ENCODE measurements at places on chromosomes 16 and 17. TPM values are rescaled to one million over a fixed set of nuclear protein-coding genes. Genes with fewer than 3 reads are reported as not detected.

DNA sequence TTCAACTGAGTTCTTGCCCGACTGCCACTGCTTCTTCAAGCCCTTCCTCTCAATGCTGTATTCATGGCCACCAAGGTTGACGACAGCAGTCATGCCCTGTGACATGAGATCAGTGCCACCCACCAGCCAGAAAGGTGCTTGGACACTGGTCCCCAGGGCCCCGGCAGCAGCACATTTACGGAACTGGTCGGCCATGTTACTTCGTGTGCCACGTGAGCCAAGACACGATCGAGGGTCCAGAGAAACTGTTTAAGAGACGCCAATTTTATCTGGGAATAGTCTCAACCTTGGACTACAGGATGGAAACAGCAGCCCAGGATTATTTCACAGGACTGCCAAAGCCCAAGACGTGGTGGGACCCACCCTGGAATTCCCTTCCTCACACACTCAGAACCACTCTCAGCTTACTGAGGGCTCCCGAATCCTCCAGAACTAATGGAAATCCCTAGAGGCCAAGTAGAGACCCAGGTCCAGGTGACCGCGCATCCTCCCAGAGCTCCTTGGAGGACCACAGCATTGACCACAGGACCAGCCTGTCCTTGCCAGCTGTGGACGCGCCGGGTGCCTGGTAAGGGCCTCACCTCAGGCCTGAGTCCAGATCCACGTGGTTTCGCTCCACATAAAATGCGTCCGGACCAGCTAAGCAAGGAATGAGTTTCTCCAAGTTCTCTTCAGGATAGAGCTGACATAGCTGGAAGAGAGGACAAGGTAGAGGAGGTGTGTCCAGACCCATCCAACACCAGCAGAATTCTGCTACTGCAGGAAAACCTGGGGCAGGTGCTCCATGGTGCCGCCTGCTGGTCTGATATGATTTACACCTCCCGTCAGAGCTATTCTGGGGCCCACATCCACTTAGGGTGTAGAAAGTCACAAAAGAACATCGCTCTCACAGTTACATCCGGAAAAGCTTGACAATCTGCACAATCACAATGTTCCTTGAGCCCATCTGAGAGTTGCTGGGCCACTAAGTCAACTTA lies 28.2 kb downstream of the MAP1LC3B start:
- H3K27ac ChIP-seq = no peak overlapping the region
- peaks cover 3% of the 10 kb centered on the region for H3K36me3 ChIP-seq
- H3K4me1 ChIP-seq = no peaks in the 10 kb centered on the region
- no peak for DNase-seq
- no peak overlapping the region for H3K4me3 ChIP-seq
- H3K27me3 ChIP-seq = no peaks in the 10 kb centered on the region

DNA sequence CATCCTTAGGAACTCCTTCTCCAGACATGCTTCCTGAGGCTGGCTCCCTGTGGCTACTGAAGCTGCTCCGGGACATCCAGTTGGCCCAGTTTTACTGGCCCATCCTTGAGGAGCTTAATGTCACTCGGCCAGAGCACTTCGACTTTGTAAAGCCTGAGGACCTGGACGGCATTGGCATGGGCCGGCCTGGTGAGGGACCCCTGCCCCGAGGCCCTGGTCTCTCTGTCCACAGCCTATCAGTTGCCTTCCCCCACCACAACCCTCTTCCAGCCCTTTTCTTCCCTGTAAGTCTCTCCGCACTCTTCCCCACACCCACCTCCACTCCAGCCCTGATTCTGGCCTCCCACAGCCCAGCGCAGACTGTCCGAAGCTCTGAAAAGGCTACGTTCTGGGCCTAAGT lies 2.0 kb downstream of the TNK1 start:
- H3K4me3 ChIP-seq = no peak overlapping the region
- H3K27ac ChIP-seq = no peak overlapping the region
- H3K4me1 ChIP-seq = peaks cover 10% of the 10 kb centered on the region
- DNase-seq = no peak
- peaks cover 2% of the 10 kb centered on the region for H3K36me3 ChIP-seq
- peaks cover 29% of the 10 kb centered on the region for H3K27me3 ChIP-seq

DNA sequence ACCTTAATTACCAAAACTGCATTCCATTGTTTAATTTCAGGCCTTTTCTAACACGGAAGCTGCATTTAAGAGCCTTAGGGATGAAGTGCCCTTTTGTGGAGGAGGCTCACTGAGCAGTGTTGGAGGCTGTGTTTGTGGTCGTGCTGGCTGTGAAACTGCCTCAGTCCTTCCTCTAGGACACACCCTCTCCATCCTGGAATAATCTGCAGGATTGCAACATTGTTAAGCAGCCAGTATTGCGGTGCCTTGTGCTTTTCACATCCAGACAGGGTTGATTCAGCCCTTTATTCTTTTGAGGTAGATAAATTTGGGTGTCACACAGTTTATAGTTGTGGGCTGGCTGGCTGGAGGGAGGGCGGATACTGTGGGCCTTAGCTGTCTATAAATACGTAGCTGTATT lies 141.6 kb downstream of the CDRT15L2 start:
- no peaks in the 10 kb centered on the region for H3K27me3 ChIP-seq
- peaks cover 17% of the 10 kb centered on the region for H3K4me1 ChIP-seq
- peaks cover 6% of the 10 kb centered on the region for H3K36me3 ChIP-seq
- no peak overlapping the region for H3K4me3 ChIP-seq
- no peak overlapping the region for H3K27ac ChIP-seq
- no peak for DNase-seq

GRCh38 chr17:57911834-57912673 lies 43.2 kb downstream of the CUEDC1 start:
- H3K36me3 ChIP-seq = no peaks in the 10 kb centered on the region
- H3K4me3 ChIP-seq = no peak overlapping the region
- DNase-seq = no peak
- no peak overlapping the region for H3K27ac ChIP-seq

The KARS1 gene
- total RNA-seq = 182 TPM
